Anterior cingulate cortex (tissue), 58 donors: ENCODE measurements at places on chromosomes 2 and 18.
A peak's percentile ranks its signal among the peaks of the same experiment; 100 is the strongest.

DNA sequence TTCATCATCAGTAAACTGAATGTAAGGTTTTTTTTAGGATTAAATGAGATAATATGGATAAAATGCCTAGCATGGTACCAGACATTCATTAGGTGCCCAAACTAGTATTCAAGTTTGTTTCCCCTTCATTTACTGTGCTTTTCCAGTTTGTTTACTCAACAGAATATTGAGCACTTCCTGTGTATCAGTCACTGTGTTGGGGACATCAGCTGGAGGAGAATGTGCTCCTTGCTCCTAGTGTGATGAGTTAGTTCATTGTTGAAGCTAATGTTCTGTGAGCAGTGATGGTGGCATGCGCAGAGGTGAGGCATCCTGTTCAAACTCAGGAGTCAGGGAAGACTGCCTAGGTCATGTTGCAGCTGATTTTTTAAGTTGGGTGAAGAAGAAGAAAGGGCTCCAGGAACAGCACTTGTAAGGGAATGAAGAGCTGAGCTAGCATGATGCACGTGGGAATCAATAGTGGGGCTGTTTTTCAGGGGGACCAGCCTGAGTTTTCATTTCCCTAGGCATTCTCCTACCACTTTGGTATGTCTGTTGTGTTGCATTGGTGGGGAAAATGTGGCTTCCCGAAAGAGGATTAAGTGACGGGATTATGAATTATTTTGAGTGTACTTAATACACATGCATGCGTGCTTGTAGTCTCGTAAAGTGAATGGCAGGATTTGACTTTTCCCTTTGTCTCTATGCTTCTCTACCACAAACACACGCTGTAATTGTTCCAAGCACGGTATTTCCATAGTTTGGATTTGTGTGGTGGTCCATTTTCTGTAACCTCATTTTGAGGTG lies 23.7 kb downstream of the TTLL4 start:
- no peak for DNase-seq

- no peak for DNase-seq
These were observed 97.9 kb downstream of the ATAD2B start for GRCh38 chr2:23828986-23829385.

- DNase-seq, result no peak
These were observed 19.0 kb upstream of the MYO1B start for GRCh38 chr2:191226196-191226595.

DNA sequence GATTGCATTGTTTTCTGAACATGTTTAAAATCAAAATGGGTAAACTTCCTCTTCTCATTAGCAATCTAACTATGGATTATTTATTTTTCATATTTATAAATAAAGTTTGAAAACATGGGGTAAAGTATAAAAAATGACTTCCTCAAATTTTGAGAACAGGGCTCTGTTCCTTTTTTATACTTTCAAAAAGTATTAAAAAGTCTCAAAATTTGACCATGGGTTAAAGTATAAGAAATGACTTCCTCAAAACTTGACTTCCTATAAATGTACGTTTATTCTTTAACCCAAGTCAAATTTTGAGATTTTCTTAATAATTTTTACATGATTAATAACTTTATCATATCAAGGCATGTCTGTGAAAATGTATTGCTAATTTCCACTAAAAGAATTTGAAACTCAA lies 512.4 kb downstream of the GALR1 start:
- no peak for DNase-seq

GRCh38 chr2:207491956-207492355 lies 37.8 kb upstream of the CREB1 start:
- no peak for DNase-seq

GRCh38 chr2:133271105-133271504 lies 297.2 kb downstream of the NCKAP5 start:
- no peak for DNase-seq

GRCh38 chr2:148586522-148587128 lies 57.9 kb upstream of the EPC2 start:
- DNase-seq, result no peak

DNA sequence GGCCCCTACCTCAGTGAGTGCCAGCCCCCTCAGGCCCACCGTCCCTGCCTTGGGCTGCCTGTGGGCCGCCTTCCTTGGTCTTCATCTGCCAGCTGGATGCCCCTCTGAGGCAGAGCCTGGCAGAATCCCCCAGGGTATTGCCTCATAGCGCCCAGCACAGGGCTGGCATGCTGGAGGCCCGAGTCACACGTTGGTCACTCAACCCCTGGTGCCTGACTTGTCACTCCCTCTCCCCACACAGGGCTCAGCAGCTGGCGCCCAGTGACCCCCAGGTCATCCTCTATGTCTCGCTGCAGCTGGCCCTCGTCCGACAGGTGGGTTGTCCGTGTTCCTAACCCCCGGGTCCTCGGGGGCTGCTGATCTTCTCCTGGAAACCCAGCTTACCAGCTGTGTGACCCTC lies 108.4 kb upstream of the MCFD2 start:
- DNase-seq, result no peak

DNA sequence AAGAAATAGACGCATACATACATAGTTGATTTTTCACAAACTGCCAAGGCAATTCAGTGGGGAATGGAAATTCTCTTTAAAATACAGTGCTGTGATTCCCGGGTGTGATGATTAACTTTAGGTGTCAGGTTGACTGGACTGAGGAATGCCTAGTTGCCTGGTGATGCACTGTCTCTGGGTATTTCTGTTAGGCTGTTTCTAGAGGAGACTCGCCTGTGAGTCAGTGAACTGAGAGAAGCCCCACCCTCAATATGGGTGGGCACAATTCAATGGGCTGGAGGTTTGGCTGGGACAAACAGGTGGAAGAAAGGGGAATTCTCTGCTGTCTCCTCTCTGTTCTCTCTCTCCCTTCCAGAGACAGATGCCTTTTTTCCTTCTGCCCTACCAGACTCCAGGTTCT lies 187.6 kb downstream of the ARHGAP28 start:
- DNase-seq, result no peak

DNA sequence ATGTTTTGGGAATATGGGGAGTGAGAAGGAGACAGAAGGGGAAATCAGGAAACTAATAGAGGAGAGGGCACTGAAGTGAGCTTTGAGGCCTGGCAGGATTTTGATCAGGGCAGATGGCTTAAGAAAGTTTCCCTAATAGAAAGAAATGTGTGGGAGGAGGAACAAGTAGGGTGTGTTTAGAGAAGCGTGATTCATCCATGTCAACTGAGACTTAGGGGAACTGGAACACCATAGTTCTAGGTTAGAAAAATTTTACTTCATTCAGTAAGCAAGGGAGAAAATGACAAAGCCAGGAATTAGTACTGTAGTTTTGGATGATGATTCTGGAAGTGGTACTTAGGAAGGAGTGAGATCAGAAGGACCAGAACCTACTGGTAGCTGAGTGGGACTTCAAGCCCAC lies 296.0 kb downstream of the PLCL1 start:
- no peak for DNase-seq

GRCh38 chr18:63157293-63158011 lies 162.1 kb downstream of the BCL2 start:
- DNase-seq, result no peak

- peak; percentile 25 for DNase-seq
These were observed 609 bp downstream of the TPGS2 start for GRCh38 chr18:36828157-36828629.

GRCh38 chr2:104430359-104430740 lies 423.6 kb upstream of the POU3F3 start:
- DNase-seq, result no peak

DNA sequence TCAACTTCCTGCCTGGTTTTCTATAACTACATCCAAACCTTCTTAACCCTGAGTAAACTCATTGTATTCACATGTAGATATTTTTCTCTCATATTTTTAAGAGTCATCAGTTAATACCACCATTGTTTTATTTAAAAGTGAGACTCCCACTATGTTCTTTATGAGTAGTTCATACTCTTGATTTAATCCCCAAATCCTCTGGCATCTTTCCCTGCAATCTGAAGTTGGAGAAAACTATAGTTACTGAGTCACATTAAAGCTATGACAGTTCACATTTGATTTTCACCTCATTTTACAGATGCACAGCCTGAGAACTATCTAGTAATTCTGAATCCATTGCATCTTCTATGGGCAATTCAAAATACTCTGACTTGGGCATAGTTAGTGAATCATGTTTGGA lies 1358.7 kb upstream of the NRXN1 start:
- no peak for DNase-seq
